WTC11 (cell line): ENCODE measurements at places on chromosomes 6 and 20. TPM values are rescaled to one million over a fixed set of nuclear protein-coding genes. Genes with fewer than 3 reads are reported as not detected.

- H3K27ac ChIP-seq: peak overlapping the region; percentile 85
- DNase-seq: no peak
- H3K27me3 ChIP-seq: no peaks in the 10 kb centered on the region; the same call in 1 of the 2 replicates
- H3K36me3 ChIP-seq: peaks cover 56% of the 10 kb centered on the region
- peaks cover 32% of the 10 kb centered on the region for H3K4me1 ChIP-seq
These were observed 2.2 kb upstream of the ACAT2 start for GRCh38 chr6:159759645-159760044.

DNA sequence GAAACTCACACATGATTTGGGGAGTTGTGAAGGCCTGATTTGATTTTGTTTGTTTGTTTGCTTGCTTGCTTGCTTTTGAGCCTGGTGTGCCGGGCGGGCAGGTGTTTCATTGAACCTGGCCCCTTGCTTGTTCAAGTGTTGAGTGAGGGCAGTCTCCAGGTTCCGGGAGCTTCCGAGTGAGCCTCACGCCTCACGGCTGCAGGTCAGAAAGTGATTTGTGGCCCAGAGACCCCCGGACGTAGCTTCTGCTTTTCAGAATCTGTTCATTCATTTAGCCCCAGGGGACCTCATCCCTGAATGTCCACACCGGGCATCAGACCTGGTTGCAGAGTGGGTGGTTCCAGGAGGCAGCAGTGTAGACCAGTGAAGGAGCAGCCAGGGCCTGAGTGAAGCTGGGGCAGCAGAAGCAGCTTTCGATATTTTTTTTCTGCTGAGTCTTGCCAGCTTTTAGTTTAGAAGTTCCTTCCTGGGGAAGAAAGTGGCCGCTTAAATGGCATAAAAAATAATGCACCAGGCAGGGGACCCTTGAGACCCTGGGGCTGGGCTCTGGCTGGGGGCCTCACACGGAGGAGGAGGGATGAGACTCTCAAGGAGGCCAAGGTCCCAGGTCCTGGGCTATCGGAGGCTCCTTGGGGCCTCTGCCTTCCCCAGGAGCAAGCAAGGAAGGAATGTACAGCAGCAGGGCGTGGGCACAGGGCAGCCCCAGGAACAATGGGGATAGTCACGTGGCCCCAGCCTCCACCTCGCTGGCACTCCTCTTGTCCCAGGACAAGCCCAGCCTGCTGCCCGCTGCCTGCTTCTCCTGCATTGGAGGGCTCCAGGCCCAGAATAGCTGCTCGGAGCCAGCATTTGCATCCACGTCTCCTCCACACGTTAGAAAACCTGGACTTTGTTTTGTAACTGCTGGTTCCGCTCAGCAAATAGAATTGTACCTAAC lies 89.2 kb upstream of the BHLHE23 start:
- DNase-seq: peak; percentile 6
- H3K4me1 ChIP-seq: peaks cover 5% of the 10 kb centered on the region; the same call in 1 of the 2 replicates

- H3K4me1 ChIP-seq: peaks cover 72% of the 10 kb centered on the region
- H3K27me3 ChIP-seq: no peaks in the 10 kb centered on the region
- H3K36me3 ChIP-seq: no peaks in the 10 kb centered on the region
- peak; percentile 81 for DNase-seq
These were observed 582.2 kb upstream of the FLRT3 start for GRCh38 chr20:14919501-14920081.

- peaks cover 35% of the 10 kb centered on the region for H3K4me1 ChIP-seq
- 0 out of 2 replicates have a peak, but pooled peaks cover 3% of the 10 kb centered on the region for H3K36me3 ChIP-seq
- H3K4me3 ChIP-seq: peak overlapping the region; percentile 56
- peak overlapping the region; percentile 35 for H3K27ac ChIP-seq
- no peaks in the 10 kb centered on the region for H3K27me3 ChIP-seq
These were observed 2.2 kb downstream of the SRC start for GRCh38 chr20:37347891-37348791.

DNA sequence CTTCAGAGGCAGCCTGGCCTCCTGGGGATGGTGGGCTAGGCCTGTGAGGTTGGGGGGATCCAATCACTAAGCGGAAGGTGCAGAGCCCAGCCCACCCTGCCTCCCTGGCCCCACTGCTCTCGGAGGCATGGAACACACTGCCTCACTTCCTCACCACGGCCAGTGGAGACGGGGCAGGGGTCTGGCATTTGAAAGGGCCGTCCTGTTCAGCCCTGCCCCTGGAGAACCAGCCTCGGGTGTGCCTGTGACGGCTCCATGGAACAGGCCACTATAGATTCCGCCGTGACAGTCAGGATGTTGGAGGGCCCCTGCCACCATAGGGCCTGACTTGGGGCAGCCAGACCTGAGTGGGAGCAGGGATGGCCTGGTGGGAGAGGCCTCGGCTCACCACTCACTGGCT lies 110.2 kb downstream of the DACT2 start:
- DNase-seq: no peak
- peaks cover 36% of the 10 kb centered on the region for H3K27me3 ChIP-seq
- peaks cover 34% of the 10 kb centered on the region for H3K4me1 ChIP-seq
- peak overlapping the region; percentile 56 for H3K4me3 ChIP-seq
- peaks cover 10% of the 10 kb centered on the region; the same call in 1 of the 2 replicates for H3K36me3 ChIP-seq

GRCh38 chr20:47413189-47413588 lies 56.7 kb upstream of the ZMYND8 start:
- no peaks in the 10 kb centered on the region for H3K4me1 ChIP-seq
- no peaks in the 10 kb centered on the region for H3K36me3 ChIP-seq
- no peak overlapping the region for H3K4me3 ChIP-seq
- H3K27ac ChIP-seq: no peak overlapping the region

- H3K27ac ChIP-seq: peak overlapping the region; percentile 7; the same call in 1 of the 2 replicates
- peaks cover 14% of the 10 kb centered on the region for H3K36me3 ChIP-seq
- H3K4me3 ChIP-seq: no peak overlapping the region
- peaks cover 4% of the 10 kb centered on the region; the same call in 1 of the 2 replicates for H3K4me1 ChIP-seq
- DNase-seq: no peak
These were observed 451.6 kb downstream of the UTRN start for GRCh38 chr6:144736763-144737162.

DNA sequence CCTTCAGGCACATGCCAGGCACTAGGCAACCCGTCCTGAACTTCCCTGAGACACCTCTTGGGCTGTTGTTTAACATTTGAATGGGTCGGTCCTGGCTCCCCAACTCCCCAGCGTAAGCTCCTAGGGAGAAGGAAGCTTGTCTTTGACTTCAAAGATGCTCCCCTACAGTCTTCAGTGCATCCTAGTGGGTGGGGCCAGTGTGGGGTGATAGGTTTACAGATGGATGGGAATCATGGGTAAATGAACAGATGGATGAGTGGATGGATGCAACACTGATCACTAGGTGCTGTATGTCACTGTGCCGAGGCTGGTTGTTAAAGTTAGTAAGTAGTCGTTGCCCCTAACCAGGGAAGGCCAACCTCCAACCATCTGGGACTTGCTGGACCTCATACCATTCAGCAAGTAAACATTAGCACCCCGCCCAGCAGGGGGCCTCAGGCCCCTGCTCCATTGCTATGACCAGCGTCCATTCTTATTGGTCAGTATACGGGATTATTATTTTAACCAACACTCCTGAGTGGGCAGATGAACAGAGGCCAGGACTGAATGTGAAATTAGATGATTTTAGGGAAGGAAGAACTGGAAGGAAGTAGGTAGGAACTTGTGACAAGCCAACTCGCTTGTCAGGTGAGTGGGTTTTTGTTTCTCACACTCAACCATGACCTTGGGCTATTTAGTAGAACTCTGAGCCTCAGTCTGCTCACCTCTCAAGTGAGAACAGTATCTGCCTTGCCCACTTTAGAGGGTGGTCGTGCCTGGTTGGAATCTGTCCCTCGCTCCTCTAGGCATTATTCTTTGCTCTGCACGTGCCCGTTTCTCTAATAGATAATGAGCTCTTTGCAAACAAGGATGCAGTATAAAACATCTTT lies 82.9 kb upstream of the FOXP4 start:
- H3K27me3 ChIP-seq: peaks cover 72% of the 10 kb centered on the region
- no peak overlapping the region for H3K4me3 ChIP-seq
- DNase-seq: no peak
- peaks cover 25% of the 10 kb centered on the region for H3K4me1 ChIP-seq

DNA sequence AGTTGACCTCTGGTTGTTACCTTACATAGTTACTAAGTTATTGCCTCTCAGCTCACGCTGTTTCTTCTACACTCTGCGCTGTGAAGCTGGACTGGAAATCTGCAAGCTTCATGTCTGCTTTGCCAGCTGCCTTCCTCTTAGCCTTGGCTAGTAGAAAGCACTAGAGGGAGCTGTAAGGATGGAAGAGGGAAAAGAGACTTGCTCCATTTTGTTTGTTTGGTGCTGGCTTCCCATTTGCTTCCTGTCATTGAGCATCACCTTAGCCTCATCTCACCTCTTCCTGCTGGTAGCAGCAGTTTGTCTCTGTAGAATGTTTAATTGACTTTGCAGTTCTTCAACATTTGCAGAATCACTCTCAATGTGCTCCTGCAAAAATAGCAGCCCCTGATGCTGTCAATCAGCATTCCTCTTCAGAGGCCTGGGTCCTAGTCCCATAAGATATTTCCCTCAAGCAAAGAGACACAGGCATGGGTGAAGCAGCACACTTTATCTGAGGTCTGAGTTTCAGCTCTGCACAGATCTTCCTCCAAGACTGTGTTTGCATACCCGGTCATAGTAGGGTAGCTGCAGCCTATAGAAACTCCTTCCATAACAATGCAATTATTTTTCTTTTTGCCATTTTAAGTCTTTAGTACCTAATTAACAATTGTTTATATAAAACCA lies 302.2 kb upstream of the EPHA7 start:
- H3K36me3 ChIP-seq: no peaks in the 10 kb centered on the region
- H3K27ac ChIP-seq: no peak overlapping the region
- peak; percentile 38 for DNase-seq
- peaks cover 19% of the 10 kb centered on the region for H3K4me1 ChIP-seq
- no peak overlapping the region for H3K4me3 ChIP-seq

GRCh38 chr6:73542891-73543290 lies 22.1 kb upstream of the EEF1A1 start:
- no peak overlapping the region for H3K27ac ChIP-seq
- no peaks in the 10 kb centered on the region for H3K4me1 ChIP-seq
- no peak overlapping the region for H3K4me3 ChIP-seq
- no peak for DNase-seq
- H3K36me3 ChIP-seq: no peaks in the 10 kb centered on the region

DNA sequence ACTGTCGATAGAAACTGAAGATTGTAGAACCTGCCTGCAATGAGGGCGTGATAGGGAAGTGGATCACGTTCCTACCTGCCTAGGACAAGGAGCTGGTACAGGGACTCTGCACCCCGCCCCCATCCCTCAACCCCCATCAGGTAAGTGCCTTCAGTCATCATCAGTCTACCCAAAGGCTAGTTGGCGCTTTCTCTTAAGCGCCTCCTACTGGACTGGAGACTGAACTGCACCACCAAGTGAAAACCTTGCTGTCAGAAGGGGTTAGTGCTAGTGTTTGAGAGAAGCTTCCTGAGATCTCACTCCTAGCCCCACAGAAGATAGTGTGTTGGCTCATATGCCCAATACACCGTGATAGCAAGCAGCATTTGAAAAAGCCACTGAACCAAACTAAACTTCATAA lies 706.5 kb upstream of the MAN1A1 start:
- peaks cover 3% of the 10 kb centered on the region; the same call in 1 of the 2 replicates for H3K36me3 ChIP-seq
- no peak overlapping the region for H3K27ac ChIP-seq
- no peaks in the 10 kb centered on the region for H3K4me1 ChIP-seq
- H3K27me3 ChIP-seq: no peaks in the 10 kb centered on the region
- H3K4me3 ChIP-seq: no peak overlapping the region

DNA sequence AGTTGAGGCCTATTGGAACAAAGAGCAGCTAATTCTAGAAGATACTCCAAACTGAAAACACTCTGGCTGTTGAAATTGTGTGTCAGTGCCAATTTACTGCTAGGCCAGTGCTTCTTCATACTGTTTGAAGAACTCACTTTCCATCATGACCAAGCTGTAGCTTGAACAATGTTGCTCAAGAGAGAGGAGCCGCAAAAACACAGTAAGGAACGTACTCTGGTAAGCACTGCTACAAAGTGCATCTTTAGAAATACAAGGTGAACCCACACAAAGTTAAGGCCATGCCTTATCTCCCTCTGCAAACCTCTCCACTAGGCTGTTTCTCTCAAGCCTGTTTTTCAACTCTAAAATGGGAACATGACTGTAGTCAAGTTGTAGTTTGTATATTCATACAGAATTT lies 74.5 kb upstream of the TULP1 start:
- no peak for DNase-seq
- no peaks in the 10 kb centered on the region for H3K27me3 ChIP-seq
- H3K36me3 ChIP-seq: no peaks in the 10 kb centered on the region
- H3K27ac ChIP-seq: no peak overlapping the region
- no peak overlapping the region for H3K4me3 ChIP-seq

DNA sequence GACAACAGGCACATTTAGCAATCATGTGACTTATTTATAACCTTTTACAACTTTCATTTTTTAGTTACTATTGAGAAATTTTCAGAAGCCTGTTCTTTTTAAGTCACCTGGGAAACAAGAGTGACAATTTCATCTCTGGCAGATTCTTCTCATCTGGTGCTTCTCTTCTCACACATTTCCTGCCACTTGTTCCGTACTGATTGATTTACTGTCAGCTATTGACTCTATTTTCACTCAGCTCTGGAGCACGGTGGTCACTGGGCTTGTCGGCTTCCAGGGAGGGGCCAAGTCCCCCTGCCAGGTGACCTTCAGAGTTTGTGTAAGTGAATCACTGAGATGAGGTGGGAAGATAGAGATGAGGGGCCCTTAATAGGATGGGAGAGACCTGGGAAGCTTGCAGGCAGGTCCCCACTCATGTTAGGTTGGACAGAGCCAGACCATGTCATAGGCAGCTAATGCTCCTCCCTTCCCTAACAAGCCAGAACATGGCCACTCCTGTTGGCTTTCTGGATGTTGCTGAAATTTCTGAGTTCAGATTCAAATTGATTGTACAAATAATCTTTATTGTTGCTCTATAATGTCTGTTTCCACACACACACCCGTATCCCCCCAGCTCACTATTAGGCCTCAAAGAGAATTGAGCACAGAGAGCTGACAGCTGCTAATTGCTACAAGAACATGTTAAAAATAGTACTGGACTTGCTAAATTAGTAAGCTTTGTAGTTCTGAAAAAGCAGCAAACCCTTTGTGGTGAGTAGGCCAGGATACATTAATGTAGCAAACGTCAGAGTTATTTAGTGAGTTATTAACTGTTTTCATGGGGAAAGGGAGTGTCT lies 13.3 kb downstream of the DUSP22 start:
- H3K4me3 ChIP-seq: no peak overlapping the region
- DNase-seq: no peak
- H3K27me3 ChIP-seq: no peaks in the 10 kb centered on the region; the same call in 1 of the 2 replicates
- H3K4me1 ChIP-seq: peaks cover 4% of the 10 kb centered on the region; the same call in 1 of the 2 replicates

- no peaks in the 10 kb centered on the region for H3K4me1 ChIP-seq
- no peak overlapping the region for H3K27ac ChIP-seq
- no peak for DNase-seq
- H3K27me3 ChIP-seq: no peaks in the 10 kb centered on the region
These were observed 303.6 kb downstream of the TRDN start for GRCh38 chr6:123333000-123333756.

- no peaks in the 10 kb centered on the region for H3K27me3 ChIP-seq
- no peak for DNase-seq
- no peaks in the 10 kb centered on the region for H3K36me3 ChIP-seq
- no peaks in the 10 kb centered on the region for H3K4me1 ChIP-seq
- no peak overlapping the region for H3K27ac ChIP-seq
- no peak overlapping the region for H3K4me3 ChIP-seq
These were observed 392.0 kb upstream of the FLRT3 start for GRCh38 chr20:14729390-14729789.

SYNE1 gene
- total RNA-seq: 3.9 to 6.5 TPM (median 5.6 TPM) in 3 replicates

LTB gene
- 1.0 to 1.5 TPM (median 1.3 TPM) in 3 replicates for total RNA-seq

HDGFL1 gene
- total RNA-seq: not detected in 3 replicates

COL10A1 gene
- 0.07 to 0.32 TPM in 2 of 3 replicates, not detected in the other for total RNA-seq

RAET1E gene
- total RNA-seq: not detected in 3 replicates

SLC17A4 gene
- 0.05 to 0.07 TPM in 2 of 3 replicates, not detected in the other for total RNA-seq

NKX2-2 gene
- not detected in 3 replicates for total RNA-seq

EFCAB8 gene
- total RNA-seq: 0.17 to 0.55 TPM (median 0.32 TPM) in 3 replicates

IL20RA gene
- total RNA-seq: 0.78 to 1.3 TPM (median 1.2 TPM) in 3 replicates

GDAP1L1 gene
- 7.5 to 10.3 TPM (median 8.8 TPM) in 3 replicates for total RNA-seq
